CD4-positive, alpha-beta T cell treated with Interleukin-15 for 1 hour (primary cell): ENCODE measurements at places on chromosomes 7 and 10.

DNA sequence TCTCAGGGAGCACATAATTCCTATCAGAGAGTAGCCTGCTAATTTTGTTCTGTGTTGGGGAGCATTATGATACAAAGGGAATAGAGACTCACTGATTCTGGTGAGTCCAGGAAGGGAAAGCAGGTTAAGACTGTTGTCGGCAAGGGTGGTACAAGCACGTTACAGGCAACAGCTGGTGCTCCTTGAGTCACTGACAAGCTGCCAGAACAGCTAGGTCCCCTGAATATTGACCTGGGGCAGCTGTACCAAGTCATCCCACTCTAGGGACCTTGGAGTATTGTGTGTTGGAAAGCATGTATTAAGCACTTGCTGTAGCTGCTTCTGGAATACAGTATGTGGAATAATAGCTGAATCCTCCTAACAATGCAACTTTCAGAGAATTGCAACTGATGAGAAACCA lies 37.0 kb upstream of the GLCCI1 start:
- DNase-seq, result no peak

DNA sequence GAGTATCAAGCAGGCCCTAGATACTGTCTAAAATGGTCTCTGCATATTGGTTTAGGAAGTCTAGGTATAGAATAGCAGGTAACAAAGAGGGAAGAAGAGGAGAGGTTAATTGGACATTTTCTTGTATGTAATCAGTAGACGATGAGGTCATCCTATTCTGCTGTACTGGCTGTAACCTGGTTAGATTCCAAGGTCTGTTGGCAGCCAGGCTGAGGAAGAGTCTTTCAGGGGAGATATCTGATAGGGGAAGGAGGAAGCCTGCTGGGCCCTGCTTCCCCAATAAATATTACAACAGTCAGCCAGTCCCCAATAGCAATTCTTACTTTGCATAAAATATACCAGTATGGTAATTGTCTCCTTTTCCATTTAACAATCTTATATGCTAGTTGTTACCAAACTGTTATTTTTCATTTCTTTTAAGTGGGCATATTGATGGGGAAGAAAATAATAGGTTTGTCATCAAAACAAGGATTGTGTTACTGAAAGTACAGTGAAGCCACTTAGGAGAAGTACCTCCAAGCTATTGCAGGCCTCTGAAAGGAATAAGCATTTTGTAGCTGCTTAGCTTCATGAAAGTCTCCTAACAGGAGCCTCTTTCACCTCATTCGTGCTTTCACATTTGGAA lies 186.4 kb downstream of the LRRC4 start:
- DNase-seq, result no peak

DNA sequence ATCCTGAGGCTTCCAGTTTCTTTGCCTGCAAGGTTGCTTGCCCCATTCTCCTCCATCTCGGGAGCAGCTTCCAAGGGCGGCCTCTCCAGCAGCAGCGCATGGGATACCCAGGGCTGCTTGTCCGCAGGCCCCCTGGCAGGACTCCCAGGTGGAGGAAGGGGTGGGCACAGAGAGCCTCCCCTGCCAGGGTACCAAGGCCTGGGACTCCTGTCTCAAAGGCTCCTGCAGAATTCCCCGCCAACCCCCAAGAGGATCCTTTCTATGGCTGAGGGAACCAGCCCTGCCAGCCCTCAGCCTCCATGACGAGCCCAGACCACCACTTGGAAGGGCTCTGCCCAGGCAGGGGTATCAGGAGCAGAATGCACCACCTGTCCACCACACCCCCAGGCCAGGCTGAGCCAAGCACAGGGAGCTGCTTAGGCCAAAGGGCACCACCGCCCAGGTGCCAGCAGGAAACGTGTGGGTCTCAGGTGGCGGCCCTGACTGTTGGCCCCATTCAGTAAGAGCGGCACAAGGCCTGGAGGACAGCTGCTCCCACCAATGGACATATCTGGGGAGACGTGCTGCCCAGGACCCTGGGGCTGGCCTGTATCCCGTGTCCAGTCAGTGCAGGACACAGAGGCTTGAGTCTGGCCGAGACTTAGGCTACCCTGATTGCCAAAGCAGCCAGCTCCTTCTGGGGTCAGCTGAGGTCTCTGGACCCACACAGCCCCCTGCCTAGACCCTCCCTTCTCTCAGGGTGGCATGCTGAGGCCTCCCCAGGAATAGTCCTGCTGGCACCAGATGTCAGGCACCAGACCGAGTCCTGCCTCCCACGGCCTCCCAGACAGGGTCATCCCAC lies 33.8 kb upstream of the INPP5A start:
- DNase-seq, result peak; percentile 12

- no peak for DNase-seq
Measured at GRCh38 chr7:103691291-103691690, 245.3 kb upstream of the SLC26A5 start.

GRCh38 chr10:69936091-69936490 lies 116.6 kb upstream of the MACROH2A2 start:
- no peak for DNase-seq

GRCh38 chr7:85041605-85042216 lies 145.1 kb downstream of the SEMA3D start:
- no peak for DNase-seq

DNA sequence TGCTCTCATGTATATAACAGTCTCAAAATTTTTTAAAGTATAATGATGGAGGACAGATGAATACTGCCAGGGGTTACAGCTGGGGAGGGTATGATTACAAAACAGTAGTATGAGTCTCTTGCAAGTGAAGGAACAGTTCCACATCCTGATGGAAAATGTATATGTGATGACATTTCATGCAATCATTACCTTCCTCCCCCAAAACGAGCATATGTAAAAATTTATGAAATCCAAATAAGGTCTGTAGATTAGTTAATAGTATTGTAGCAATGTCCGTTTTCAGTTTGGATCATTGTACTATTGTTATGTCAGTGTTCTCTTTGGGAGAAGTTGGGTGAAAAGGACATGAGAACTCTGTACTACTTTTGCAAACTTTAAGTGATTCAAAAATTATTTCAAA lies 38.0 kb downstream of the DRGX start:
- no peak for DNase-seq
